ENCODE measurements at places on chromosomes 5 and 9.

- DNase-seq, result no peak
These were observed 5.5 kb downstream of the PCDH1 start for GRCh38 chr5:141872496-141873356.

DNA sequence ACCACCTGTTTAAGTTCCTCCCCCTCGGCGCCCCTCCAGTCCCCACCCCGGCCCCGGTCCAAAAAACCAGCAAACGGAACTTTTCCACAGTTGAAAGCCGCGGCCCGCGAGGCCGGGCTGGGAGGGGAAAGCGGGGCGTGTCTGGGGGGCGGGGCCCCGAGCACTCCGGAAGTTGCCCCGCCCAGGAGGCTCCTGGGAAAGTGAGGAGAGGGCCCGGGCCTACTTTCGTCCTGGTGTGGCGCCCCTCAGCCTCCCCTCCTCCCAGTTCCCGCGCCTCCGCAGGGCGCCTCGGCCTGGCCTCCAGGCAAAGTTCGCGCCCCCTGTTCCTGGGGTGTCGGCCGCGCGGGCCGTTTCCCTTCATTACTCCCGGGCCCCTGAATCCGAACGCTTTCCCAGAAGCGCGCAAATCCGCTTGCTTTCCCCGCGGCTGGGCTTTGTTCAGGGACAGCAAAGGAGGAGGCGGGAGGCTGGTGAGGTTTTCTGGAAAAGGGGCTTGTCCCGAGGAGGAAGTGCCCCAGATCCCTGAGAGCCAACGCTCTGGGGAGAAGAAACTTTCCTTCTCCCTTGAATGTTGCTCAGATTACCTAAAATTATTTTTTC is 4.5 kb upstream of the DMRT3 start:
- no peak for DNase-seq

- DNase-seq, result no peak
These were observed 54.5 kb downstream of the SNCAIP start for GRCh38 chr5:122366501-122366900.

DNA sequence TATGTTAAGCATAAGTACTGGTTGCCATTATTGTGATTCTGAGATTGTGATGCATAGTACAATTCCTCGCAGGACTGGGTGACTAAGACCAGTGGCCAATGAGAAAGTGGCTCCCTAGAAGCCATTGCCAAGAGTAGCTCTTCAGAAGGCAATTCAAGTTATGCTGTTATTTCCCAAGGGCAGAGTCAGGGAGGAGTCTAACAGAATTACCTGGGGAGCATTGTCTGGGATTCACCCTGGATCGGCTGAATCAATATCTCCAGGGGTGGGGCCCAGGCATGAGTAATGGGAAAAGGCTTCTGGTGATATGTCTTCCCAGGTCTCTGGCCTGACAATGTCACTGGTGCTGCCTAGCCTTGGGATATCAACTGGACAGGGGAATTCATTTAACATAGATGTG is 10.9 kb upstream of the ARHGEF28 start:
- DNase-seq, result no peak

- DNase-seq, result no peak
These were observed 109.7 kb upstream of the LHFPL2 start for GRCh38 chr5:78758169-78758839.

DNA sequence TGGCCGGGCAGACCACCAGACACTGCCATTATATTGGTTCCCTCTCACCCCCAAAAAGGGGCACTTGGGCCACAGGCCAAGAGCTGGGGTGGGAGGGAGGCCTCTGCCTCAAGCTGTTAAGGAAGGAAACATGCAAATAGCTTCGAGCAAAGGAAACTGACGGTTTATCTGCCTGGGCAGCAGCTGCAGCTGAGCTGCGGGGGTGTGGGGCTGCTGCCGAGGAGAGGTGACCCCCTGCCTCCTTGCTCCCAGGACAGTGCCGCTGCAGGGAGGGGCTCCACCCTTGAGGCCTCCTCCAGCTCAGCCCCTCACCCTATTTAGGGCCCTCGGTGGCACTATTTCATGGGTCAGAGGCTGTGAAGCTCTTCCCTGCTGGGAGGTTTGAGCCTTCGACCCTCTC is 789 bp downstream of the DOK3 start:
- no peak for DNase-seq

DNA sequence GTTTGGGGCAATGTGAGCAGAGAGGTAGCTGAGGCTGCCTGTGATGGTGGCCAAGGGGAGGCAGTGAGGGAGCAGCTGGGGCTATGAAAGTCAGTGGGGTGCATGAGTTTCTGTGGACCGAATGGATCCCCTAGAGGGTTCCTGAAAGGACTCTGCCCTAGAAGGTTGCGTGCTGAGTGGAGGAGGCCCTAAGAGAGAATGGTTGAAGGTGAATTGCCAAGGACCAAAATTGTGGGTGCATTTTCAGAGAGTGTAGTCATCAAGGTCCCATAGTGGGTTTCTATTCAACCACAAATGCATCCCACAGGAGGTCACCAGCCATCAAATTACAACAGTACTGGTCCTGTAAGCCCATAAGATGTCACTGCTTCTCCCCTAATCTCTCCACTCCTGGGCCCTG is 298.3 kb downstream of the CDK5RAP2 start:
- no peak for DNase-seq

- no peak for DNase-seq
These were observed 21.2 kb downstream of the RNF130 start for GRCh38 chr5:180050121-180050940.

- DNase-seq, result peak; percentile 58
These were observed 644 bp downstream of the BRD3 start for GRCh38 chr9:134066913-134067851.

- no peak for DNase-seq
These were observed 700.3 kb downstream of the PTPRD start for GRCh38 chr9:9912459-9912858.

- DNase-seq, result no peak
These were observed 334.2 kb downstream of the PDE4D start for GRCh38 chr5:59559323-59559722.

DNA sequence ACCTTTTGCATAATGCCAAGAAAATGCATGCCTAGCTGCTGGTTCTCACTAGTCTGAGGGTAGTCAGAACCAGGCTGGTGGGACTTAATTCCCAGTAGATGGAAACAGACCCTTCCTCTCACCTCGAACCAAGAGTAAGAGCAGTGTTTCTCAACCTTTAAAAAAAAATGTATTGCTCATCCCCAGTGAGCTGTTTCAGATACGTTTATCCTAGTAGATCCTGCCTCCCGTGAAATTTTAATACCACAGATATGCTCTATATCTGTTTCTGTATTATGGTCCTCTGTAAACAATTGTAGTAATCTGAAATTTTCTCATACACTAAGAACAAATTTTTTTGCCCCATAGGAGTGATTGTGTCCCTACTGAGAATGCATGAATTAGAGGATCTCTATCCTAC is 86.2 kb downstream of the TEK start:
- no peak for DNase-seq

- DNase-seq, result no peak
These were observed 26.4 kb downstream of the LPCAT1 start for GRCh38 chr5:1497242-1497777.

DNA sequence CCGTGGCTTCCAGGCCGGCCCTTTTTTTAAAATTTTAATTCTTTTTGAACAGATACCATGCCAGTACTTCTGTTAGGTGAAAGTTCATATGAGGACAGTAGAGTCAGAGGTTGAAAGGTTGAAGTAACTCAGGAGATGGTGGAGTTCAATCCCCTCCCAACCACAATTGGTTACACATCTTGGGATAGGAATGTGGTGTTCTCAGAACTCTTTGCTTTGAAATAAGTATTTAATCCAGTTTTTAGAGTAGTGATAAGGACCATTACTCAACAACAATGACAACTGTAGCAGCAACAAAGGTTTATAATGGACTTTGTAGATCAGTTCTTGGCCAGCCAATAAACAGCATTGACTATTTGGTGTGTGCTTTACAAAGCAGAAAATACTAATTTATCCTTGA is 116.0 kb downstream of the ARHGAP26 start:
- no peak for DNase-seq

GRCh38 chr5:158303275-158303674 is 444.3 kb upstream of the CLINT1 start:
- no peak for DNase-seq

GRCh38 chr5:172482156-172483020 is 28.1 kb upstream of the SH3PXD2B start:
- no peak for DNase-seq

- no peak for DNase-seq
These were observed 97.6 kb downstream of the TLE1 start for GRCh38 chr9:81591791-81592190.

- no peak for DNase-seq
These were observed 68.4 kb downstream of the RASGEF1C start for GRCh38 chr5:180140571-180140970.

GRCh38 chr9:26033336-26033735 is 355.1 kb upstream of the TUSC1 start:
- DNase-seq, result no peak

GRCh38 chr9:109143881-109144562 is 23.0 kb downstream of the FRRS1L start:
- DNase-seq, result peak; percentile 32

GRCh38 chr5:115379622-115380344 is 83.3 kb upstream of the CCDC112 start:
- no peak for DNase-seq

- no peak for DNase-seq
These were observed 20.9 kb downstream of the ANXA2R start for GRCh38 chr5:43019291-43019613.

DNA sequence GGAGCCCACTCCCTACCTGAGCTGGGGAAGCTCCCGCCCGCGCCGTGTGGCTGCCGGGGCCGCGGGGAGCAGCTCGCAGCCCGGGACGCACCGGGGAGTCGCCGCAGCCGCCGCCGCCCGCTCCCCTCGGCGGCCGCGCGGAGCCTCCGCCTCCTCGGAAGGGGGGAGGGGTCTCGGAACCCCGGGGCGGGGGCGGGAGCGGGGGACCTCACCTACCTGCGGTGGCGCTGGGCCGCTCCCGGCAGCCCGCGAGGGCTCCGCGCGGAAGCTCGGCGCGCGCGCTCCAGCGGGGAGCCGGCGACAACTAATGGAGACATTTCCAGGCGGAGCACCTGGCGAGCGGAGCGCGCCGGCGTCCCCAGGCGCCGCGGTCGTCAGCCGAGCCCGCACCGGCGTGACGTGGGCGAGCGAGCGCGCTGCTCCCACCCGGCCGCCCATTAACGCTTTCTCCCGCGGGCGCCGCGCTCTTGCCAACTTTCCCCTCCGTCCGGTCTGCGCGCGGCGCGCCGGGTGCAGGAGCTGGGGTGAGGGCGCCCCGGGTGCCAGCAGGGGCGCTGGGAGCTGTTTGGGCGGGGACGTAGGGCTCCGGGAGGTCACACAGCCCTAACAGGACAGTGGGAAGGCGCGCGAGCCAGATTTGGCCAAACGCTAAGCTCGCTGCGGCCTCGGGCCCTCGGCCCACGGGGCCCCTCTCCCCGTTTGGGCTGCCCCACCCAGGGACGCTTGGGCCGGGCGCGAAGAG is 4.3 kb upstream of the IRX4 start:
- DNase-seq, result no peak

GRCh38 chr9:128836509-128837145 is 7.0 kb upstream of the SPOUT1 start:
- no peak for DNase-seq

- DNase-seq, result no peak
These were observed 3.6 kb downstream of the PSMB7 start for GRCh38 chr9:124411514-124412227.

GRCh38 chr9:105354448-105354847 is 93.4 kb upstream of the FSD1L start:
- no peak for DNase-seq

DNA sequence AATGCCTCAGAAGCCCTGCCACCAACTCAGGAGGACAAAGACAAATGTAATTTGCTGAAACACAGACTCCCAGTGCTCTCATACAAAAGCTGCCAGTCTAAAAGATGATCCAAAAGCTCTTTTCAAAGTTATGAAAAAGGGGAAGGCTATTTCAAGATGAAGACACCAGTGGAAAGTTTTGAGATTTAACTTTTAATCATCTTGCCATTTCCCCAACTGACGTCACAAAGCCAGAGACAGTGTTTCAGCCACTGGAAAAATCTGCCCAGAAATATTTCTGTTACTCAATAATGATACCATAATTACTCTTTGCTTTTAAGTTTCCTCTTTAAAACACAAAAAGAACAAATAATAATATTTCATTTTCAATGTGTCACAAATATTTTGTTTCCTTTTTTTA is 20.9 kb downstream of the ENG start:
- no peak for DNase-seq

DNA sequence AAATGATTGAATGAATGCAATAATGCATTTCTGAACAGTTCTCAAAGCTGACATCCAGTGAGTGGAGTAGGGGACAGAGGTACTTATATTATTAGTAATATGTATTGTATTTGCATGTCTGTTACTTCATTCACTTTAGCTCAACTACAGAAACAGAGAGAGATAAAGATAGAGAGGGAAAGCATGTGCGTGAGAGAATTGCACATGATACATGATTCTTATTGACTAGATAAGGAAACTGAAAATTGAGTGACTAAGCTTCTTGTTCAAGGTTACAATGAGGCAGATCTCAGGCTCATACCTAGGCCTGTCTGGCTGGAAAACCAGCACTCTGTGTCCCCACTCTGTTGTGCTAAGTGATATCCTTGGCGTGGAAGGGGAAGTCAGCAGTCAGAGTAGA is 337.7 kb upstream of the KLF4 start:
- DNase-seq, result no peak

GRCh38 chr9:115261656-115262081 is 143.7 kb upstream of the TNC start:
- no peak for DNase-seq

DNA sequence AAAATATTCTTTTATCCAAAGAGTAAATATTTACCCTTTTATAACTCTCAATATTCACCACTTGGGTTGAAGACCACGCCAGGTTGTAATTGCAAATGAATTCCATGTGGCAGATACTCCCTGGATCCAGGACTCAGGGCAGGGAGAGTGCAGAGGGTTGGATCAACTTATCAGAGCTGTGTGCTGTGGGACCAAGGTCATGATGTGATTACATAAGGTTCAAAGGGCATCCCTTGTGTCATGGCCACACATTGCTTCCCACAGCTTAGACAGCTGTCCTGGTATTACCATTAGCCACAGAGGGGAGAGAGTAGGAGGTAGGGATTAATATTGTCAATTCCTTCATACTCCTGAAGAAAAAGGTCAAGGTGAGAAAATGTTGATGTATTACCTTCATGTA is 133.9 kb downstream of the JAKMIP2 start:
- DNase-seq, result no peak

GRCh38 chr5:6642655-6643054 is 9.4 kb downstream of the SRD5A1 start:
- DNase-seq, result no peak

GRCh38 chr9:77763566-77763965 is 115.4 kb upstream of the GNA14 start:
- no peak for DNase-seq

All from DND-41 (cell line).